Left ventricle myocardium superior (tissue), 1 donor: ENCODE measurements at places on chromosomes 5 and 9. TPM values are rescaled to one million over a fixed set of nuclear protein-coding genes. Genes with fewer than 3 reads are reported as not detected.
A peak's percentile ranks its signal among the peaks of the same experiment; 100 is the strongest.

Gene COL27A1
- total RNA-seq, result 11.0 TPM

- DNase-seq, result no peak
Measured at GRCh38 chr9:15837079-15837679, 284.3 kb downstream of the CCDC171 start.

- DNase-seq, result no peak
Measured at GRCh38 chr9:132061526-132061925, 18.1 kb downstream of the MED27 start.

DNA sequence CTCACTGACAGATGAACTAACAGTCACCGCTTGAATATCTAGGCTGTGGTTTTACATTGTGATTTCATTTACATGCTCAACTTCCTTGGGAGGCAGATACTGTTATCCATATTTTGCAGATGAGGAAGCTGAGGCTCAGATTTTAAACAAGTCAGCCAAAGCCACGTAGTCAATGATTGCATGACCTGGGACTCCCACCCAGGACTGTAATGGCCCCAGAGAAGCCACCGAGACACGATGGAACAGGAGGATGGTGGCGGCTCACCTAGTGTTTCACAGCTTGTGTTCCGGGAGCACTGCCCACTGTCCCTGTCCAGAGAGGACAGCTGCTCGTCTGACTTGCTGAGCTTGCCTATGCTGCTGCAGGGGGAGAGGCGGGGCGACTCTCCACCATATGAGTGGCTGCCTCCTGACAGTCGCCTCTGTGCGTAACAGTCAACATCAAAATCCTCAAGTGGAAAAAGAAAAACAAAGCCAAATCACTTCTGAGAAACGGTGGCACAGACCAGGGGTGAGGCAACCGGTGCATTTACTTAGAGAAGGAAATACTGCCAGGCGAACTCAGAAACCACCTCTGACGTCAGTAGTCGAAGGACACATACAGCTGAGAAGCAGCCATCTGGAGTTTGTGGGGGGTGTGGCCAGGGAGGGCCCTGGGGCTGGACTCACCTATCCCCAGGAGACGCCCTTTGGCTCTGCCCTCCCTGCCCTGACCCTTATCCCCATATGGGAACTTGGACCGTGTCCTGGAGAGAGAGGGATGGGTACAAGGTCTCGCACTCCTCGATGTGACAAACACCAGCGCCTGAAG lies 82.5 kb downstream of the PRRT1B start:
- DNase-seq, result peak; percentile 58

GRCh38 chr5:72494623-72495124 lies 12.5 kb downstream of the ZNF366 start:
- no peak for DNase-seq

Gene ITK
- 0.99 TPM for total RNA-seq
